ENCODE measurements at places on chromosomes 11 and 22. TPM values are rescaled to one million over a fixed set of nuclear protein-coding genes. Genes with fewer than 3 reads are reported as not detected.

The KIF18A gene
- total RNA-seq, result 22.5 TPM

The OR52N2 gene
- total RNA-seq, result not detected

The MFRP gene
- total RNA-seq, result not detected

The C11orf91 gene
- not detected for total RNA-seq

The DBX1 gene
- not detected for total RNA-seq

The RAG2 gene
- total RNA-seq, result not detected

- no peak for DNase-seq
These were observed 8.9 kb downstream of the LMNTD2 start for GRCh38 chr11:551596-551995.

GRCh38 chr11:134074346-134074745 is 5.5 kb downstream of the JAM3 start:
- DNase-seq, result no peak

GRCh38 chr11:117900121-117900648 is 23.7 kb upstream of the FXYD6 start:
- no peak for DNase-seq

- DNase-seq, result no peak
These were observed 3.0 kb downstream of the SLC3A2 start for GRCh38 chr11:62883673-62884072.

DNA sequence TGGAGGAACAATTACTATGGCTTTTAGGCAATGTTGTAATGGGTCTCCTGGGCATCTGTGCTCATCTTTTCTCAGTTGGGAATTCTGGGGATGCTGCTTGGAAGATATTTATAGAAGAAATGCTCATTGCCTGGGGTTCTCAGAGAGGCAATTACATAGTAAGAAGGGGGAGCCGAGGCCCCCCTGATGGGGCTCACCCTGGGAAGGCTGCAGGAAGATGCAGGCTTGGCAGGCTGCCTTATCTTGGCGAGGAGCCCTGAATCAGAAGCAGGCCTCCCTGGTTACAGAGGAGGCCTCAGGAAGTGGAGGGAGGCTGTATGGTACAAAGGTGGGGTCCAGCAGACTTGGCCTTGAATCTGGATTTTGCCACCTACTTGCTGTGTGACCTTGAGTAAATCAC is 60.6 kb upstream of the CRYBB3 start:
- DNase-seq, result no peak

GRCh38 chr11:61149624-61150615 is 11.3 kb downstream of the VPS37C start:
- peak; percentile 79 for DNase-seq

- no peak for DNase-seq
These were observed 8.1 kb downstream of the ZFP91 start for GRCh38 chr11:58586998-58587397.

GRCh38 chr11:70761094-70761907 is 363.0 kb downstream of the CTTN start:
- peak; percentile 36 for DNase-seq

GRCh38 chr11:80822308-80822707 is 1381.5 kb upstream of the TENM4 start:
- DNase-seq, result no peak

DNA sequence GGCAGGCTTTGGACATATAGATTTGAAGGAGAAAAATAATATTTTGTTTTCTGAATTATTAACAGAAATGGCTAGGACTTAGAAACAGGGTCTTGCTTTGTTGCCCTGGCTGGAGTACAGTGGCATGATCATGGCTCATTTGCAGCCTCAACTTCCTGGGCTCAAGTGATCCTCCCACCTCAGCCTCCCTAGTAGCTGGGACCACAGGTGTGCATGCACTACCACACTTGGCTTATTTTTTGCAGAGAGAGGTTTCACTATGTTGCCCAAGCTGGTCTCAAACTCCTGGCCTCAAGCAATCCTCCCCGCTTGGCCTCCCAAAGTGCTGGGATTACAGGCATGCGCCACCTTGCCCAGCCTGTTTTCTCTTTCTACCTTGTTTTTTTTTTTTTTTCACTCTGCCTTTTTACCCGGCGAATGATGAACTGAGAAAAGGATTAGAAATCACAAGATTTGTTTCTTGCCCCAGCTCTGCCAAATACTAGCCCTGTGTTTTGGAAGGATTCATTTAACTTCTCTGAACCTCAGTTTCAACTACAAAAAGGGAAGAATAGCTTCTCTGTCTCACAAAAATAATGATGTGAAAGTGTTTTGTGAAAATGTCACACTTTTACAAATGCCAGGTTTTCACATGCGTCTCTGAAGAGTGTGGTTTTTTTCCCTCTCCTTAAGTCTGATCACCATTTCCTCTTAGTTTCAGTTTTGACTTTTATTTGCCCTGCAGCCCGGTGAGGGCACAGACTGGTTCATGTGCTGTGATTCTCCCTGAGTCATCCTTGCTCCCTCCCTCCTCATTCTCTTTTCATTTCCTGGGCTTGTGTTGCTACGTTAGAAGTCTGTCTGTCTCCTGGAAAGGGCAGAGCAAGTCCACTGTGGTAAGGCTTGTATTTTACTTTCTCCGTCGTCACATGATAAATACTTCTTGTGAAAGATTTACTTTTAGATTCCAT is 67.7 kb downstream of the BCL2L13 start:
- DNase-seq, result no peak

- DNase-seq, result no peak
These were observed 40.6 kb downstream of the RAB30 start for GRCh38 chr11:83031127-83031526.
